Mesothelial cell of epicardium (in vitro differentiated cells): ENCODE measurements at places on chromosomes 4 and X.

GRCh38 chrX:69138512-69138911 lies 26.7 kb downstream of the PJA1 start:
- DNase-seq: no peak

GRCh38 chr4:113223001-113223400 lies 173.5 kb downstream of the ANK2 start:
- no peak for DNase-seq

DNA sequence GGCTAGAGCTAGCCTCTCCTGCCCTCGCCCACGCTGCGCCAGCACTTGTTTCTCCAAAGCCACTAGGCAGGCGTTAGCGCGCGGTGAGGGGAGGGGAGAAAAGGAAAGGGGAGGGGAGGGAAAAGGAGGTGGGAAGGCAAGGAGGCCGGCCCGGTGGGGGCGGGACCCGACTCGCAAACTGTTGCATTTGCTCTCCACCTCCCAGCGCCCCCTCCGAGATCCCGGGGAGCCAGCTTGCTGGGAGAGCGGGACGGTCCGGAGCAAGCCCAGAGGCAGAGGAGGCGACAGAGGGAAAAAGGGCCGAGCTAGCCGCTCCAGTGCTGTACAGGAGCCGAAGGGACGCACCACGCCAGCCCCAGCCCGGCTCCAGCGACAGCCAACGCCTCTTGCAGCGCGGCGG lies at the start of gene AR:
TSS of gene AR (plus strand) at position 204 of the 400 bp plus-strand sequence. CDS start 1,126 bp downstream, outside the sequence.
- peak; percentile 37 for DNase-seq

DNA sequence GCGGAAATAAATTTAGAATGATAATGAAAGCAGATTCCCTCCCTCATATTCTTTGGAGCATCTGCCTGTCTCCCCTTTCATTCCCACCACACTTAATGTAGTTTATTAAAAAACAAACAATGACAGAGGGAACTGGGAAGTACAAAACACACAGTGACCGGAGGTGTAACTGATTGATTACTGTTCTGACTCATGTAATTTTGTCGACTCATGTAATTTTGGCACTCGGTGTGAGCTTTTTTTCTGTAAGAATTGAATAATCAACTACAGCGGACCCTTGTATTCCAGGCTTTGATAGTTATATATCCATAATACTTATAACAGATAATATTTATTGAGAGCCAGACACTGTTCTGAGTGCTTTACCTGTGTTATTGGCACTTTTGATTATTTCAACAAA lies 110.4 kb downstream of the PALLD start:
- no peak for DNase-seq

DNA sequence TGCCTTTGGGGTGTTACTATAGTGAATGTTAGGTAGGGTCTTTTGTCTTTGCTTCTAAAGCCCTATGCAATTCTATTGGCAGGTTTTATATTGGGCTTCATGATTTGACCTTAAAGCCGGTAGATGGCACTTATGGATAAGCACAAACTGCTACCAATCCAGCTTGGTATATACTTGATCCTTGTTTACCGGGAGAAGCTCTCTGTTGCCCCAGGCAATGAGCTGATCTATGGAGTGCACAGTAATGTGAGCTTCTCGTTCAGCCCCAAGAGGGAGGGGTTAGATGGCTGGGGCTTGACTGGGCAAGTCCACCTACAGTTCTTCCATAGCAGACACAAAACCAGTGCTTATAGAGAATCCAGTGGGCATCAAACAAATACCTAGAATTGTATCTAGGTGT lies 287.2 kb upstream of the CT83 start:
- no peak for DNase-seq

DNA sequence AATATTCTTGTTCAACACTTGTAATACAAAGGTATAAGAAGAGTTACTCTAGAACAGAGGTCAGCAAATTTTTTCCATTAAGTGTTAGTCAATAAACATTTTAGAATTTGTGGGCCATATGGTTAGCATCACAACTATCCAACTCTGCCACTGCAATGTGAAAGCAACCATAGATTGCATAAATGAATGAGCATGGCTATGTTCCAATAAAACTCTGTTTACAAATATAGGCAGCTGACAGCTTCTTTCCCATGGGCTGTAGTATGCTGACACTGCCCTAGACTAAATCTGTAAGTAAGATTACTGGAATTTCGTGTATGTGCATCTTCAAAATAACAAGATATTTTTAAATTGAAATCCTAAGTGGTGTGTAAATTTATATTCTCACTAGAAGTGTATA lies 73.7 kb downstream of the GABRA2 start:
- DNase-seq: no peak

- DNase-seq: no peak
These were observed 18.0 kb upstream of the TMEM131L start for GRCh38 chr4:153448003-153448731.

DNA sequence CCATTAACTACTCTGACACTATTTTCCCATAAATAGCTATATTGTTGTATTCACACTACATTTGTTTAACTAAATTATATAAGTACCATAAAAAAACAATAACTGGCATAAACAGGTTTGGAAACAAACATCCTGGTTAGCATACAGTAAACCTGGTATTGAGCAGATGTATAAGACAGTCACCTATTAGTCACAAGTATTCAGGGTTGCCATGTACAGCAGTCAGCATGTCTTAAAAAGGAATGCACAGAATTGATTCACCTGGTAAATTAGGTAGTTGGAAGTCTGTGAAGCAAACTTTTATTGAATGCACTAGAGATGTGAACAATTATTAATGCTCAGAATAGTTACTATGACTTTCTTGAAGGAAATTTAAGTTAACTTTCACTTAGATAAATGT lies 137.9 kb downstream of the FAM13A start:
- DNase-seq: no peak

DNA sequence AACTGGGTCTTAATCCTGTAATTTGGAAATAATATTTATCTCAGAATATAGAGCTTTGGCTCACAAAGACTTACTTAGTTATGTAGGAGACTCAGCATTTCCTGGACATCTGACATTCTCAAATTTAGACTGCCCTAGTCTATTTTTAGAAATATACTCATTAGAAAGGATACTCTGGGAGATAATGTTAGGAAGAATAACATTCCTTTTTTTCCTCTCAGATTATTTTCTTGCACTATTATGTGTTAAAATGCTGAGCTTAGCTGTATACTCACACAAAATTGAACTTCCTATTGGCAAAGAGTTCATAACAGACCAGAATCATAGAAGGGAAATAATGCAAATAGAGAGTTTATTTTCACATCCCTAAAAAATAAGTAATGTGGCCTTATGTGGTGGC lies 1424.9 kb upstream of the PCDH7 start:
- no peak for DNase-seq

DNA sequence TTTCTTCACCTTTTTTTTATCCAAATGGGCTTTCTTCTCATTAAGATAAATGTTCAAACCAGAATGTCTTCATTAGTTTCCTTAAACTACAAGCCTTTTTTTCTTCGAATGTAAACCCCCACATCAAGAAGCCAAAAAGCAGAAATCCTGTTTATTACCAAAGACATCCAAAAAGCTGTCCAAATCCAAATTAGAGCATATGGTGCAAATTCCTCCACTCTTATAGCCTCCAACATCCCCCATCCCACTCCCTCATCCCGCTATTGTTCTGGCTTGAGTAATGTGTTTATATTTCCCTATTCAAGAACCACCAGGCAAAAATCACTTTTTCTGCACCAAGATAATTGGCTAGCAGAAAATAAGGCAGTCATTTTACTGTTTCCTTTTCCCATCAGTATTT lies 315.1 kb upstream of the ADGRL3 start:
- DNase-seq: no peak

GRCh38 chr4:87150498-87151261 lies 69.7 kb downstream of the KLHL8 start:
- no peak for DNase-seq

DNA sequence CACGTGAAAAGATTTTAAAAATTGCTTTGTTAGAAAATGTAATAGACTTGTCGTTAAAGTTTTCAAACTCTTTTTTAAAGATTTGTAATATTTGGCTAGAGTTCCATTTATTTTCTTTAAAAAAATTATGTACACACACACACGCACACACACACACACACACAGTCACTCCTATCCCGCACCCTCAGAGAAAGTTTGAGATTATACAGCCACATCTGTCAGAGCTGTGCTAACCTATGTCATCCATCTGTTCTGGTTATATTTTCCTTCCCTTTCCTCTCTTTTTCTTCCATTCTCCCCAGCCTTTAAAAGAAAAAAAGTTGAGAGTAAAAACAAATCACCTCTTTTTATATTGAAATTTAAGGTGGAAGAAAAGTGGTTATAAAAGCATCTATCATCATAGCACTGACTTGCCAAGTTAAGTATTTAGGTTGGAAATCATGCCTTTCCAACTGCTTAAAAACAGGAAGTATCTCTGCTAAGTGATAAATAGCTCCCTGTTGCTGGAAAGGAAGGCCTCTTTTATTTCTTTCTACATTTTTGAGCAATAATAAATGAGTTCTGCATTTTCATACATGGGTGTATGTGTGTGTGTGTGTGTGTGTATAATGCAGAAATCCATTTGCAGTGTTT lies 163.3 kb upstream of the SPRY1 start:
- no peak for DNase-seq

GRCh38 chrX:42396136-42396535 lies 381.8 kb downstream of the PPP1R2C start:
- no peak for DNase-seq

GRCh38 chr4:85556283-85556682 lies 81.3 kb downstream of the ARHGAP24 start:
- no peak for DNase-seq
